ENCODE measurements at places on chromosomes 5 and 9.

DNA sequence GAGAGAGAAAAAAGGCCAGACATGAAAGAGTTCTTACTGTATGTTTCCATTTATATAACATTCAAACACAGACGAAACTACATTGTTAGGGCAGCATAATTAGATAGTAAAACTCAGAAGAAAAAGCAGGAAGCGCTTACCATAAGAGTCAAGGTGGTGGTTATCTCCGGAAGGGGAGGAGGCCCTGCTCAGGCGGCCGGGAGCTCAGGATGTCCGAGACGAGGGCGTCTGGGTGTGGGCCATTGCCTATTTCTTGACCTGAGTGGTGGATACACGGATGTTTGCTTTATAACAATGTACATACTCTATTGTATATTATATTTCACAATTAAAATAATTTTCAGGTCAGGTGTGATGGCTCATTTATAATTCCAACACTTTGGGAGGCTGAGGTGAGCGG is 80.9 kb upstream of the COL5A1 start:
- no peak for DNase-seq

DNA sequence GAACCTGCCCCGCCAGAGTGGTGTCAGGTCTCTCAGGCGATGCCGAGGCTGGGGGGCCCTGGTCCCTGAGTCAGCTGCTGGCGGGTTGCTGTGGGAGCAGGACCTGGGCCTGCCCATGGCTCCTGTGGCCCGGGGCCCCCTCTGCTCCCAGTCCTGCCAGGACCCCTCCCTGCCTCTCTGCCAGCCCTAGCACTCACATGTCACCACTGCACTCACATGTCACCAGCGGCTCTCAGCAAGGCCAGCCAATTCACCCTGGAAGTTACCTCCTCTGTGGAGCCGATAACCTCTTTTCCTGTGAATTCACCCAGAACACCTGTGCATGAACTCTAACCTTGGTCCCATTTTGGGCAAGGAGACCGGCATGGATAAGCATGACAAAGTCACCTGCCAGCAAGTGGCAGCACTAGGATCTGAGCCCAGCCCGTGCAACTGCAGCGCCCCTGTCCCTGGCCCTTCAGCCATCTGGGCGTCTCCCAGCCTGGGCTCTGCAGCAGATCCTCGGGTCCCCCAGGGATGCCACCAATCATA is 170.2 kb downstream of the GAPVD1 start:
- no peak for DNase-seq

DNA sequence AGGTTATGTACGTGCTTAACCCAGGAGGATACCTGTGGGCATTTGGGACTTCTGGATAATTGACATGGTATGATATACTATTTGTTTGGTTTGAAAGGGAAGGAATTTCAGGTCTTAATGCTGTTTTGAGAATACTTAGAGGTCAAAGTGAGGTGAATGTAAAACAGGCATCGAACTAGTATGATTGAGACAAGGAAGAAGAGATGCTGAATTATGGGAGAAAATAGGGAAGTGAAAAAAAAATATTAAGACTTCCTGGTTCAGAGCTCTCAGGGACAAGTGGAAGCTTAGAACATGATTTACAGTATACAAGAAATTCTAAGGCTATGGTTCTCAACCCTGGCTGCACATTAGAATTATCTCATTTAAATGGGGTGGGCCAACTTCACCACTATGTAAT is 115.3 kb downstream of the CD180 start:
- DNase-seq, result peak; percentile 13

GRCh38 chr5:83418356-83419321 is 52.9 kb upstream of the VCAN start:
- DNase-seq, result no peak

GRCh38 chr9:113737517-113738271 is 138.4 kb upstream of the ZNF618 start:
- peak; percentile 60 for DNase-seq

- DNase-seq, result no peak
Observed at GRCh38 chr5:1390861-1391600, 46.1 kb upstream of the CLPTM1L start.

DNA sequence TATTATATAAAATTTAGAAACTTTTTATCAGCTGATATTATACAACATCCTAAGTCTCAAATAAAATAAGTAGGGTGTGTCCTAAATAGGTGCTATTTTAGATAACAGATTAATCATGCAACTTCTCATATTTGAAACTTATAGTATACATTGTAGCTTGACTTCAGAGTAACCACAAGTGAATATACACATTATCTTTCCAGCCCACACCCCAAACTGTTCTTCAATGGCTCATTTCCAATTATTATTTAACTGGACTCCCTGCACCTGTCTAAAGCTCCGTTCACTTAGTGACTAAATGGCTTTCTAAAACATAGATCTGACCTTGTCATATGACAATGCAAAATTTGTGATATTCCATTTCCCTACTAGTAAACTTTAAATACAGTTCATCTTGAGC is 490.9 kb upstream of the RGMB start:
- DNase-seq, result no peak

GRCh38 chr5:76368941-76369340 is 34.1 kb upstream of the IQGAP2 start:
- no peak for DNase-seq
